ENCODE measurements at places on chromosomes 11 and 22.

DNA sequence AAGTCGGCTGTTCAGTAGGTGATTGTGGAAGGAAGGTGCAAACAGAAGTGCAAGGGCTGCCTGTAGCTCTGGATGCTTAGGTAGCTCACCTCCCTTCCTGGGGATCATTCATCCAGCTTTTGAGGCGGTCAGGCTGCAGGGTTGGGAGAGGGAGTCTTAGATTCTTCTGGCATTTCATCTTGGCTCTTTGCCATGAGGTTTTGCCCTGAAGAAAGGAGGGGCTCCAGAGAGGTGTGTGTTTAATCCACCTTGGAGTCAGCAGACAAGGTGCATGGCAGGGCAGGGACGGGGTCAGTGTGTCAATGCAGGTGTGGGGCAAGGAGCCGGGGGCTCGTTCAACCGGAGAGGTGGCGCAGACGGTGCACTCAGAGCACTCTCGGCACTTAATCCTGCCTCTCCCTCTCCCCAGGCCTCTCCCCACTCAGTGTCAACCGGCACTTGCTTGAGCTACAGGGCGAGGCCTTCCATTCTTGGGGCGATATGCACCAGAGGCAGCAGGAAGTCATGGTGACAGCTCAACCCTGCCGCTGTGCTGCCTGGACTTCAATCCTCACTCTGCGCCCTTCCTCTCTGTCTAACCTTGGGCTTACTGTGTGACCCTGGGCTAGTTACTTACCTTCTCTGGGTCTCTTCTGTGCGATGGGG is 7.2 kb downstream of the ADAMTS15 start:
- no peak for DNase-seq

- DNase-seq = no peak
Measured at GRCh38 chr11:28106353-28107043, 1.5 kb downstream of the KIF18A start.

DNA sequence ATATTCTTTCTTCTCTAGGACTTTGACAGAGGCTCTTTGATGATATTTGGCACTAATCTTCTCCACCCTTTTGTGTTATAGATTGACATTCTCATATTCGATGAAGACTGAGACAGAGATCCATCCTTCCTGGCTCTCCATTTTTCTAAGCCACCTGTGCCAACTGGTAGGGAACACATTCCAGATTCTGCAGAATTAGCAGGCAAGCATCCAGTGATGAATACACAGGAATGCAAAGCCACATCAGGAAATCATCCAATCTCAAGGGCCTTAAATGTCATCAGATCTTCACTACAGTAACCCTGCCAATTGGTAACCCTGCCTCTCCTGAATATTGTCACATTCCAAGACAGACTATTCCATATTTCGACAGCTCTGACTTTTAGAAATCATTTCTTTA is 718.4 kb upstream of the API5 start:
- DNase-seq = no peak

- no peak for DNase-seq
Measured at GRCh38 chr11:23423104-23423503, 562.8 kb upstream of the CCDC179 start.

All from NCI-H526 treated with DMSO at 0.1 percent for 48 hours (cell line).